Activated naive CD4-positive, alpha-beta T cell (primary cell): ENCODE measurements at places on chromosomes 7 and 10.

GRCh38 chr7:50661345-50662040 is 96.3 kb upstream of the DDC start:
- no peak for DNase-seq

GRCh38 chr10:110711382-110711781 is 67.2 kb downstream of the RBM20 start:
- no peak for DNase-seq

- peak; percentile 11 for DNase-seq
Observed at GRCh38 chr7:16644636-16645592, 640 bp downstream of the ANKMY2 start.

- no peak for DNase-seq
Observed at GRCh38 chr7:154770962-154771361, 232.0 kb downstream of the PAXIP1 start.

- no peak for DNase-seq
Observed at GRCh38 chr7:121634356-121634755, 238.2 kb upstream of the FAM3C start.

GRCh38 chr7:157714166-157715070 is 377.6 kb downstream of the DNAJB6 start:
- DNase-seq: no peak

- DNase-seq: no peak
Observed at GRCh38 chr7:133165001-133165400, 83.1 kb upstream of the CHCHD3 start.

DNA sequence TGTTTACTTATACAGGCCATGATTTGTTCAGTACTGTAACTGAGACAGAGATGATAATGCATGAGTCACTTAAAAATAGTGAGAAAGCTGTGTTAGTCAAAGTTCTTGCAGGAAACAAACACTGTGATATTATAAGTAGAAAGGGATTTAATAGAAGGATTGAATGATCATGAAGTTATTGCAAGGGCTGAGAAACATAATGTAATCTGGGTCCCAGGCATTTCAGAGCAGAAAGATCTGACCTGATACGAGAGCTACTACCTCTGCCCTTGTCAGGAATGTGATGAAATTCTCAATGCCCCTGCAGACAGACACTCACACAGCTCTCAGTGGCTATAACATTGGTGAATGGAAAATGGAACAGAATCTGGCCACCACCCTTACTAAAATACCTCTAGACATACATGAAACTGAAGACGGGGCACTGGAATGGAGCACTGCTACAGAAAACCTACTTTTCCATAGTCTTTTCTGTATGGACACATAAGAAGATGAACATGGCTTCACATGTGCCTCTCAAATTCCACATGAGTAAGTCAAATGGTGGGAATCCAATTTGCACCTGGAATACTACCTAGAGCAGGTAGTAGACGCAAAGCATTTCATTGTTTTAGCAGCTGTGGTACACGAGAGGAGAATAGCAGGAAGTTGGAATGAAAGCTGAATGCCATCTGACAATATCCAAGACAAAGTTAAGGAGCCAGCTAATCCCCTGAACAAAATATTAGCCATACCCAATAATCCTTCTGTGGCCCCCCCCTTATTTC is 19.1 kb upstream of the VWDE start:
- no peak for DNase-seq

GRCh38 chr7:71133232-71133622 is 1.3 kb downstream of the GALNT17 start:
- no peak for DNase-seq

- no peak for DNase-seq
Observed at GRCh38 chr7:138801256-138801655, 3.3 kb upstream of the ATP6V0A4 start.

GRCh38 chr10:132774902-132775863 is 10.8 kb downstream of the NKX6-2 start:
- no peak for DNase-seq

GRCh38 chr7:150365673-150366398 is 2.8 kb upstream of the REPIN1 start:
- no peak for DNase-seq

GRCh38 chr7:49643321-49643720 is 130.1 kb upstream of the VWC2 start:
- no peak for DNase-seq

- DNase-seq: no peak
Observed at GRCh38 chr7:81236560-81236959, 317.7 kb upstream of the SEMA3C start.

GRCh38 chr7:157097056-157097329 is 41.7 kb upstream of the UBE3C start:
- DNase-seq: no peak

DNA sequence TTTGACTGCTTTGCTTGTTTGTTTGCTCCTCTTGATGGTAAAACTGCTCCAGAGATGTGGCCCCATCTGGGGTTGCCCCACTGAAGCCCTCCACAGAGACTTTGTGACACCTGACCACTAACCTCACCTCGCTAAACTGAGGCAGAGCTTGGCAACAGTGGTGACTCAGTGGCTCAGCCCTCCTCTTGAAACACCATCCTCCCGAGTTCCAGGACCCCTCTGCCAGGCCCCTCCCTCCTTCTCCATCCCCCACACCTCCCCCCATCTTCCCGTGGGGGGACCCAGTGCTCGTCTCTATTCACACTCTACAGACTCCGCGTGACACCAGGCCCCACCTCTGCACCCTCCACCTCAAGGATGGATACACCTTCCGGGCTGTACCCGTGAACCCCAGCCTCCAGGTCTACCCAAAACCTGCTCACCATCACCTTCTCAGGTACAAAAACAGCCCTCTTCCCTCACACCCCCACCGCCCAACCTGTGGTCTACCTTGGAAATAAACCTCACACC is 19.0 kb upstream of the RET start:
- DNase-seq: no peak

GRCh38 chr10:32323051-32323450 is 23.9 kb downstream of the EPC1 start:
- no peak for DNase-seq

DNA sequence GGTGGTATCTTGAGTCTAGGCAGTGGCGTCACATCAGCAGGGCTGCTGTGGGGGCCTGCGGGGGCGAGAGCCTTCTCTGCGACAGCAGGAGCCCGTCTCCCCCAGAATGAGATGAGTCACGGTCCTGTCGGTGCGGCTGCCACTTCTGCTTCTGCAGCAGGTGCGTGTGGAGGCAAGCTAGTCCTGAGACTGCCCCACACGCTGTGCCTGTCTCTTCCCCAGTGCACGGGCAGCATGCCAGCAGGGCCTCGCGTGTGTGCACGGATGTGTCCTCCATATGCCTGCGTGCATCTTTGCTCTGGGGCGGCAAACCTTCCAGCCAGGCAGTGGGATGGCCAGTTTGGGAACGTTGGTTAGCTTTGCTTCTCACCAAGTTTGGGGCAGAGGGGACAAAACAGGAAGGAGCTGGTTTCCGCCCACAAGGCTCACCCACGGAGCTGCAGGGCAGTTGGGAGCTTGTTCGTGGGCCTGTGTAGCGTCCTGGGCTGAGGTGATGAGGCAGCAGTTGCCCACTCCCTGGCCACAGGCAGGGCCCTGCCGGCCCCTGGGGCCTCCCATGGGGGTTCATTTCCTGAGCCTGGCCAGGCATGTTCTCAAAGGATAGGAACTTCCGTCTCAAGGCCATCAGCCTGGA is 60.8 kb upstream of the PPIF start:
- DNase-seq: peak; percentile 71

DNA sequence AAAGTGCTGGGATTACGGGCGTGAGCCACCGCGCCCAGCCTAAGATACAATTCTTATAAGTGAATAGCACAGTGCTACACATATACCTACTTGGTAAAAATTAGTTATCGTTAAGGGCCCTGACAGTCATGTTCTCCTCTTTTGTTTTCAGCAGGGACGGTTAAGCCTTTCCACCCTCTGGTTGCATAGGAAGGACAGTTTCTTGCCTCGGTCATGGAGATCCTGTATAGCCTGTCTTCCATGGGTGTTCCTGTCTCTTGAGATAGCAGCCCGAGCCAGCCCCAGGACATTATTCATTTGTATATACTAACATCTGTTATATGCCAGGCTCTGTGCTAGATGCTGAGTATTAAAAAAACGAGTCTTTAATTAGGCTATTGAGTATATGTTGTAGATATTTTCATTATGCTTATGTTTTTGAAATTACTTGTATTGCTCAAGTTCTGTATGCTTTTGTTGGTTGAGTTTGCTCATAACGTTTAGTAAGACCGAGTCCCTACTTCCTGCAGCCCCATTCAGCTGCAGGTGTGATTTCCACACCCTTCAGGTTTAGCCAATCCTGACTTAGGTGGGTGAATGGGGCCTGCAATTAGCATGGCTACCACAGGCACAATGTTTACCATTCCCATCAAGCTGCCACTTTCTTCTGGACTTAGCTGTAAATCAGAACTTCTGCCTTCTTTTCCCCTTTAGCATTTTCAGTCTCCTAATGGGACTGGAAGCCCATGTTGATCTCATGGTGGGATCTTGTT is 24.8 kb downstream of the CCSER2 start:
- no peak for DNase-seq

DNA sequence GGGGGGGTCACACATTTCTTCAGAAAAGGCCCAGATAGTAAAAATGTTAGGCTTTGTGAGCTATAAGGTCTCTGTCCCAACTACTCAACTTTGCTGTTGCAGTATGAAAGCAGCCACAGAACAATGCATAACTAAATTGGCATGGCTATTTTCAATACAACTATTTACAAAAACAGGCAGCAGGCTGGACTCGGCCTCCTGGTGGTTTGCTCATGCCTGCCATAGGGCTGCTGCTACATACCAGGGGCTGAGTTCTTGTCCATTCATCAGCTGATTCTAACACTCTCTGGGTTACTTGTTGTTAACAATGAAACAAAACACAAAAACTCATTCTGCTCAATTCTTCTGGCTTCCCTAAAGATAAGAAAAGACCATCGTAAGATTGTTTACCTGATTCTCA is 109.4 kb upstream of the ADAM12 start:
- no peak for DNase-seq

- no peak for DNase-seq
Observed at GRCh38 chr7:106155027-106155426, 42.9 kb upstream of the SYPL1 start.

DNA sequence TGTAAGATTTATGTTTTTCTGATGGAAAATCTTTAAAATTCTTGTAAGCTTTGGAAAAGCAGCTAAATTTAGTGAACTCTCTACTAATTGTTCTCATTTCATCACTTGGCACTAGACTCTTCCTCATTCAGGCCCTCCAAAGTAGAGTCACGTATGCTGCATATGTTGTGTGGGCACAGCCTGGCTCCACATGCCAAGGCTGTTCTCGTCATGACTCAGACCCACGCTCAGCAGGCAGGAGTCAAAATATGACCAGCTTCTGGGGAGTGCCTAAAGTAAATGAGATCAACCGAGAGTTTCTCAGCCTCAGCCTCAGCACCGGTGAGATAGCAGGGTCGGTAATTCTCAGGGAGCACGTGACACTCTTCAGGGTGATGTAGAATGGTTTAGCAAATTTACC is 1672.9 kb downstream of the REEP3 start:
- no peak for DNase-seq

- DNase-seq: no peak
Observed at GRCh38 chr7:87934699-87935383, 790 bp downstream of the ADAM22 start.

GRCh38 chr10:112839928-112840654 is 110.0 kb upstream of the TCF7L2 start:
- DNase-seq: no peak

- DNase-seq: no peak
Observed at GRCh38 chr7:110801502-110801901, 289.4 kb upstream of the LRRN3 start.

GRCh38 chr10:110068780-110069179 is 61.0 kb downstream of the ADD3 start:
- no peak for DNase-seq

GRCh38 chr10:97116462-97117162 is 69.1 kb downstream of the SLIT1 start:
- no peak for DNase-seq

- DNase-seq: no peak
Observed at GRCh38 chr10:52128056-52128683, 185.9 kb upstream of the DKK1 start.

- no peak for DNase-seq
Observed at GRCh38 chr7:135769005-135769802, 20.6 kb upstream of the FAM180A start.

- DNase-seq: no peak
Observed at GRCh38 chr10:114879093-114879492, 57.5 kb downstream of the FHIP2A start.

- DNase-seq: no peak
Observed at GRCh38 chr7:155917836-155918430, 105.7 kb upstream of the SHH start.

DNA sequence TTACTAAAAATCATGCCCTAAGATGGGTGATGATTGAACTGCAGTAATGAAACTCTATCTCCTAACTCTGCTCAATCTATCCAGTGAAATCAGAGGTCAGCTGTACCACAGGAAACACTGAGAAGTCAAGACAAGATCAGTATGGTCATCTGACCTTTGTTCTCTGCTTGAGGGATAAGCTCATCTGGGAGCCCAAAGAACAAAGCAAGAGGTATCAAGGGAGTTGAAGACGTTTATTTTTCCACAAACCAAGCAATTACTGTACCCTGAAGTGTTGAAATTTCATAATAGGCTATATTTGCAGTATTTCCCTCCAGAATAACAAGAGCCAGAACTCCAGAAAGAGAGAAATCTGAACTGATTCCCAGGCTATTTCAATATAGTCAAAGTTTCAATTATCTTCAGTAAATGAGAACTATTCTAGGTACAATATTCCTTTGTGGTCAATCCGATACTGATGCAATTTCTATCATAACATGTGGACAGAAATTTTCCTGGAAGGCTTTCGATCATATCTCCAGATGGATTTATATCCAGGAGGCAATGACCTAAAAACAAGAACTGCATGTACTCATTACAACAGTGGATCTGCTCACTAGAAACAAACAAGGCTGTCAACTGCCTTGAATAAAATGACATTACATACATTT is 345.3 kb downstream of the TNS3 start:
- no peak for DNase-seq

- no peak for DNase-seq
Observed at GRCh38 chr10:89576022-89576421, 40.6 kb upstream of the SLC16A12 start.

- DNase-seq: no peak
Observed at GRCh38 chr7:93856323-93856722, 34.2 kb downstream of the TFPI2 start.

DNA sequence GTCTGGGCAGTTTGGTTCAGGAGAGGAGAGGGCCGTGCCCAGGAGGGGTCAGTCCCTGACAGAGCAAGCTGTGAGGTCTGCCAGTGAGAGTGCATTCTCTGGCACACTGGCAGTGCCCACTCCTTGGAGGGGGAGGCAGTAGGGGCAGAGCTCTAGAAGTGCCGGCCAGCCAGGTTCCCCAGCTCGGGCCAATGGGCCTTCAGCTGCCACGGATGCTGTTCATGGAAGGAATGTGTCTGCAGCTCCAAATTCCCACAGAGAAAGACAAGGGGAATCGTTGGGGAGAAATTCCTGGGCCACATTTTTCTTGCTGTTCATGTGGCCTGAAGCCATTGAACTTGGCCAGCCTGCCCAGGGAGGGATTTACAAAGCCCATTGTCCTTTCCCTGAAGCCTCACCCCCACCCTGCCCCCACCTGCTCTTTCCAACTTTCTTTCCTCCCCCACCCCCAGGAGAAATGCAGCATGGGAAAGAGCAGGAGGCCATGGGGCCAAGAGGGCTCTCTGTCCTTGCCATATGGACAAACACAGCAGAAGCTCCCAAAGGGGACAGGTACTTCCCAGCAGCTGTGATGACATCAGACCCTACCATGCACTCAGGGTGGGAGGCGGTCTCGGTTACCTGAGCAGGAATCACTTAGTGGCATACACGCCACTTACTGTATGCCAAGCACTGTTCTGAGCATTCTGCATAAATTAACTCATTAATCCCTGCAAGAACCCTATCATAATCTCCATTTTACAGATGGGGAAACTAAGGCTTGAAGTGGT is 70.7 kb downstream of the ARHGAP22 start:
- no peak for DNase-seq
